ENCODE measurements at places on chromosomes 12 and 14.

- no peak for DNase-seq
Observed at GRCh38 chr12:26331136-26331535, 135.8 kb downstream of the SSPN start.

DNA sequence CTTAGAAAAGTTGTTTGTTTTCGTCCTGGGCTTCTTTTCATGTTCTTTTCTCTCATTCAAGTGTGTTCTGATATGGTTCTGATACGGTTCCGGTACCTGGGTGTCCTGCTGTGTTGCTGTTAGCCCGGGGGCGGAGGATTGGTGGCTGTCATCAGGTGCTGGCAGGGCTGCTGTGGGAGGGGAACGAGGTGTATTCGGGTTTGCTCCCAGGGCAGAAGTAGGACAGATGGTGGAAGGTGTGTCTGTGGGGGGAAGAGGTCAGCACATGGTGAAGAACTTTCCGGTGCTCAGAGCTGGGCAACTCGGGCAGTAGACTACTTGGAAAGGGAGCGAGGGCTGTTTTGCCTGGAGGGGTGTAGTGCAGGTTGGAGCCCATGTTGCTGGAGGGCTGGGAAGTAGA, 70.2 kb downstream of the SLC25A47 start:
- no peak for DNase-seq

GRCh38 chr14:62301911-62302310, 539.7 kb downstream of the SNAPC1 start:
- no peak for DNase-seq

DNA sequence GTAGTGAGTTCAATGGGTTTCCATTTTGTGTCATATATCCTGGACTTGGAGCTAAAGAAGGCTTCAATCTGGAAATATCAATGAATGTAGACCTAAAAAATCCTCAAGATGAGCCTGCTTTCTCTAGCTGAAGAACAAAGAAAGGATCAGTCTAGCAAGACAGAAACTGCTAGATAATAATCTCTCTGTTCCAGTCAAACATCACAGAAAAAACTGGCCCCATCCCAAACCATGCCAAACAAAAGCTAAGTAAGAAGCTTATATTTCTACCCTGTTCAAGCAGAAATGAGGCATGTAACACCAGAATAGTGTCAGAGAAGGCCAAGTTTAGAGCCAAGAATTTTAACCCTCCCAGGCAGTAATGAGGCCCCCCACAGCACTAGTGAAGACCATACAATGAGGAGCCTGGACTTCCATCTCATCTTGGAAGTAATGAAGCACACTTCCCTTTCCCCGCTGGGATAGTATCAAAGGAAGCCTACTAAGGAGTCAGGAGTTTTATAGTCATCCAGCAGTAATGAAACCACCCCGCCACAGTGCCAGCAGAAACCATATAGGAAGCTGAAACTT, 95.8 kb downstream of the NELL2 start:
- no peak for DNase-seq

DNA sequence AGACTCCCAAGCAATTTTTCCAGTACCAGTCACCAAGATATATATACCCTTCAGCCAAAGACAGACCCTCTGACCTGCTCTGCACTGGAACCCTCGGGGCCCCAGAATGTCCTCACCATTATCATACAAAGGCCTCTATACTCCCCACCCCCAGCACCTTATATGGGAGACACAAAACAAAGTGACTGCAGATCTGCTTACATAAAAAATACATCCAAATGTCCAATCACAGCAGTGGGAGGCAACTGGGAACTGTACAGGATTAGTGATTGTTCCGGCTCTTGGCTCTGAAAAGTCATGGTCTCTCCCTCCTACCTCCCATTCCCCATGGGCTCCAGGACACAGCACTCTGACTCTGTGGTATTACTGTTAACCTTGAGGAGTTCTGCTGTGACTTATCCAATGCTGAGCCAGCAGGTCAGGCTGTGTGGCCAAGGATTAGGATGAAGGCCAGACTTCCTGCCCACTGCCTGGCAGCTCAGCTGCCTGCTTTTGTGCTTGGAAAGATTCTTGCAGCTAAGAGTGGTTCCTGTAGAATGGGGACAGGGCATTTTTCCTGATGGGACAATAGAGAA, 13.7 kb downstream of the OXA1L start:
- no peak for DNase-seq

DNA sequence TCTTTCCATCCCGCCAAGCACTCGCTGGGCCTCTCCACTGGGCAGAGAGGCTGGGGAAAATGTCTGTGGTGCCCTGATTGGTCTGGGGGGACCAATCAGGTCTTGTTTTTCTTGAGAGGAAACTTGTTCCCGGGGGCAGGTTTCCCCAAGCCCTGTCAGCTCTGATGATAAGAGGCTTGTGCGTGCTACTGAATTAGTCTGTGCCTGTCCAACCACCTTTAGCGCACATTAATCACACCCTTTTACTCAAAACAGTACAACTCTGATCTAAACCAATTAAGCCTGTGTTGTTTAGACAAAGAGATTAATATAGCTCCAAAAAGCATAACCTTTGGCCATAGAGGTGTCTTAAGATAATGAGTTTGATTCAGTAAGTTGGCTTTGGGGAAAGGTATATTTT, 580.4 kb downstream of the VRK1 start:
- no peak for DNase-seq

DNA sequence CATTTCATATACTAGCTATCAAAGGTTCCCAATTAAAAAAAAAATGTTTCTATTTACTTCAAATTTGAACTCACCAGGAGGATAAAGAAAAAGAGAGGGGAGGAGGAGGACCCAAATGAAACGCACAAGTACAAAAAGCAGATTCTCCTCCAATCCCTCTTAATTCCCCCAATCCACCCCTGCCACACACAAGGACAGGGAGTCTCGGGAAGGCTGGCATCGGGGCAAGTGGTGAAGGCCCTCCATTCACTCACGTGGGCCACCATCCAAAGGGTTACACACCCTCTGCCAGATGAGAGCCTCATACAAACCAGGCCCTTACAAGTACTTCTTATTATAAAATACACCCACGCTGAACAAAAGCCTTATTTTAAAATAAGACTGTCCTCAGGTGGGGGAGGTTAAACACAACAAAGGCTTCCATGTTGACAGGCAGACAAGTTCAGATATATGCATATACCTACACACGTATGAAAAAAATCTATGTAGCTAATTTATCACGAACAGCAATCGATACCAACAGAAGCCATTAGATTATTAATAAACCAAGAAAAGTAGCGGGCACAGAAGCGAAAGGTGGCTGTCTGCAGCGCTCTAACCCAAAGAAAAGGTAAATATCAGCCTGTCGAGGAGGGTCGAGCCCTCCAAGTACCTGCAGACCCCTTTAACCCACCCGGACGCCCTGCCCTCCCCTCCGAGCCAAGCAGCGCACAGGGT, 1.5 kb downstream of the ATP2B1 start:
- no peak for DNase-seq

- no peak for DNase-seq
Observed at GRCh38 chr12:14803830-14804160, 325 bp downstream of the C12orf60 start.

- no peak for DNase-seq
Observed at GRCh38 chr14:104732355-104732804, 8.4 kb downstream of the ADSS1 start.

DNA sequence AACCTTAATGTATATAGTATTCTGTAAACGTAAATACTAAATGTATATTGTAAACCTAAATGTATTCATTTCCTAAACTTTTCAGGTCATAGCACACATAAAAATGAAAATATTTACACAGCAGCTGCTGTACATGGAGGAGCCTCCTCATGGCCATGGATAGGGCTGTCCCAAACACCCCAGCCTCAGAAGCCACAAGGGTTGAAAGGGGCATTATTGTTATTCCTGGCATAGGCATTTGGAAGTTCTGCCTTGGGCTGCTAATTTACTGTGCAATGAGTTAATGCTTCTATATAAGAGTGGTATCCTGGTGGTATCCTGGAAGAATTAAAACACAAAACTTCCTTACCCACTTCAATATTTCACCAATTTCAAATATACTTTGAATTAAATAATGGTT, 159.4 kb downstream of the SLC5A8 start:
- DNase-seq = no peak

- DNase-seq = no peak
Observed at GRCh38 chr14:65045006-65045405, 57.3 kb downstream of the MAX start.

GRCh38 chr12:62215506-62215905, 44.7 kb upstream of the USP15 start:
- no peak for DNase-seq

GRCh38 chr14:94423453-94424056, 29.0 kb downstream of the SERPINA11 start:
- no peak for DNase-seq

- no peak for DNase-seq
Observed at GRCh38 chr14:91368776-91369416, 48.7 kb downstream of the CCDC88C start.

DNA sequence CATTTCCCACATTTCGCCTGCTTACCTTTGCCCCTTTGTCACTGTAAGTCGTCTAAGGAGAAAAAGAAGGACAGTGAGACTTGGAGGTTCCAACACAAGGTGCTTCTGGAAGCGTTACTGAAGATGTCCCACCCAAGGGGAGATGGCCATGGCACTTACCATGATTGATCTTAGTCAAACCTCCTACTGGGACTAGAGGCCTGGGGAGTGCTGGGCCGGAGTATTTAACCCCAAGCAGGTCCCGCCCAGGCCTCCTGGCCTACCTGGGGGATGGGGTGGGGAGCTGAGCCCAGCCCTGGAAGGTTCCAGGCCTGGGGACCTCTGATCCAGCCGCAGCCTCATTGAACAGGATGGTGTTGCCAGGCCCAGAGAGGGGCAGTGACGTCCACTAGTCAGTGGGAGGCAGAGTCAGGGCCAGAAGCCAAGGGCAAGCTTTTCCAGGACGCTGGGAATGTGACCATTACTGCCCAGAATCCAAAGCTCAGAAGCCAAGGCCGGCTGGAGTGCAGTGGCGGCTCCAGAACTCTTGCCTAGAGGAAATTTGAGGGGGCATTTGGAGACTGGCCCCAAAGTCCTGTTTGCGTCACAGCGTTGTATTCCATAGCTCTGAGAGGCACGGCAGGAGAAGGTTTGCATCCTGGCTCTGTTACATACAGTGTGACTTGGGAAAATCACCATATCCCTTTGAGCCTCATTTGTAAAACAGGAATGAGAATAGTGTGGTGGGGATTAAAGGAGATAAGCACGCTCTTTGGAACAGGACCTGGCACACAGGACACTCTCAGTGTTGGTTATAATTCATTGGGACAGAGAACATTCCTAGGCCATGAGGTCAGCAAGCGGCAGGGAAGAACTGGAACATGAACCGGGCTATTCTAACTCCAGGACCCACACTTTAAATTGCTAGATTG, at the start of gene HPD:
HPD (minus strand) TSS at position 198 of the 911 bp plus-strand sequence; CDS start at position 162, 36 bp downstream.
- no peak for DNase-seq

- no peak for DNase-seq
Observed at GRCh38 chr12:52126605-52127578, 47.4 kb downstream of the SMIM41 start.

- no peak for DNase-seq
Observed at GRCh38 chr12:132572106-132572505, 38.3 kb downstream of the LRCOL1 start.

GRCh38 chr12:89016970-89017778, 335.1 kb downstream of the DUSP6 start:
- no peak for DNase-seq

- DNase-seq = no peak
Observed at GRCh38 chr14:74667758-74668157, 45.1 kb downstream of the AREL1 start.

GRCh38 chr12:6887460-6887859, 14.4 kb upstream of the SPSB2 start:
- no peak for DNase-seq

DNA sequence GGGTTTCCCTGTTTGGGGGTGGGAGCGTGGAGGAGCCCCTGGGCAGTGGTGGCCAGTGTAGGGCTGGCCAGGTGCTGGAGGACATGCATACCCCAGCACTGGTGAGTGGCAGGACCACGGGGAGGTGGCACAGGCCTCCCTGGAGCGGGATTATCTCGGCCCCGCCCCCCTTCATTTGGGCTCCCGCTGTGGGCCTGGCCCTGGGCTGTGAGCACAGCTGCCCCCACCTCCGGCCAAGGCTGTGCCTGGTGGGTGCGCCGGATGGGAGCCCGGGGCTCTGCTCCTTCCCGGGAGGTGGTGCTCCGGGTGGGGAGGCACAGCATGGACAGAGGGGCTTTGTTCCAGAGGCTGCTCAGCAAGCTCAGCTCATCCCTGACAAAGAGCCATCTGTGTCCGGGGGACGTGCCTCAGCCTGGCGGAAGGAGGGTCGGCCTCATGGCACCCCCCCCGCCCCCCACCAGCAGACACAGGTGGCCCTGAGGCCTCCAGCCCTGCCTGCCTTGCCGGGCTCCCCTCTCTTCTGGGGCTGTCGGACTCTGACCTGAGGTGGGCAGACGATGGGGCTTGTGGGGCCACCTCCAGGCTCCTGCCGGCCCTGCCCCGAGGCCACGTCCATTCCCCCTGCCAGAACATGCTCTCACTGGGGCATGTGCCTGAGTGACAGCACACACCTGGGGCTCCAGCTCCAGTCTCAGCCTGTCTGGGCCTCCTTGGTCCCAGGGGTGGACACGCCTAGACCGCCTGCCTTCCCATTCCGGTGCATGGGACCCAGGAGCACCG, 8.4 kb downstream of the TEDC1 start:
- no peak for DNase-seq

GRCh38 chr14:53954551-53955228, 1.9 kb downstream of the BMP4 start:
- no peak for DNase-seq

GRCh38 chr12:122363782-122364181, 58.7 kb downstream of the CLIP1 start:
- DNase-seq = no peak

DNA sequence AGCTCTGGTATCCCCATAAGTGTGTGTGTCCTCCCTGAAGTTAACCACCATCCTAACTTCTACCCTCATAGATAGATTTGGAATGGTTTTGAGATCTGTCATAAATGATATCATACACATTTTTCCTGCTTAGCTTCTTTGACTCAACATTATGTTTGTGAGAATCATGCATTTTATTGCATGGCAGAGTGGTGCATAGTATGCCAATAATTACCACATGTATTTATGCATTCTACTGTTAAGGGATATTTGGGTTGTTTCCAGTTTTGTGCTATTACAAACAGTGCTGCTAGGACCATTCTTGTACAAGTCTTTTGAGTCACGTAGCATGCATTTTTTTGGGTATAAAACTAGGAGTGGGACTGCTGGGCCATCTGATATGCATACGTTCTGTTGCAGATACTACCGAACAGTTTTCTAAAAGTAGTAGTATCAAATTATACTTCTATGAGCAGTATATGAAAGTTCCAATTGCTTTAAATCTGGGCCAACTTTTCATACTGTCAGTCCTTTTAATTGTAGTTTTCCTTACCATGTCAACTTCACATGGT, 13.4 kb downstream of the GRIP1 start:
- DNase-seq = no peak

- DNase-seq = no peak
Observed at GRCh38 chr14:71523630-71524319, 408.5 kb upstream of the RGS6 start.

Data from cortex of kidney (tissue), 1 donor.